Fibroblast of the aortic adventitia (primary cell): ENCODE measurements at places on chromosomes 6 and 20.
A peak's percentile ranks its signal among the peaks of the same experiment; 100 is the strongest.

DNA sequence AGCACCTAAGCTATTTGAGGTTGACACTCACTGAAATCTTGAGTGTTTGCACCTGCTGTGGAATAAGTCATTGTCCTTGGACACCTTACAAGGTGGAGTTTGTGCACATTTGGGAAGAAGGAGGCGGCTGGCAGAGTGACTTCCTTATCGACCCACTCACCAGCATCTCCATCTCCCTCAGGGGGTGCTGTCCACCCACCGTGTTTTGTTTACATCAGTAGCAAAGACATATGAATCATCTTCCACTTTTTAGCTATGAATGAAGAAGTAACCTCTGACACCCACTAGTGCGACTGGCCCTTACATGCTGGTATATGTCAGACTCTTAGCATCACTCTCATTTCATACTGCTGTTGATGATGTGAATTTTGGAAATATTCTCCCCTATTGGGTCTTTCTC is 119.5 kb upstream of the SGK1 start:
- peak; percentile 34 for DNase-seq

DNA sequence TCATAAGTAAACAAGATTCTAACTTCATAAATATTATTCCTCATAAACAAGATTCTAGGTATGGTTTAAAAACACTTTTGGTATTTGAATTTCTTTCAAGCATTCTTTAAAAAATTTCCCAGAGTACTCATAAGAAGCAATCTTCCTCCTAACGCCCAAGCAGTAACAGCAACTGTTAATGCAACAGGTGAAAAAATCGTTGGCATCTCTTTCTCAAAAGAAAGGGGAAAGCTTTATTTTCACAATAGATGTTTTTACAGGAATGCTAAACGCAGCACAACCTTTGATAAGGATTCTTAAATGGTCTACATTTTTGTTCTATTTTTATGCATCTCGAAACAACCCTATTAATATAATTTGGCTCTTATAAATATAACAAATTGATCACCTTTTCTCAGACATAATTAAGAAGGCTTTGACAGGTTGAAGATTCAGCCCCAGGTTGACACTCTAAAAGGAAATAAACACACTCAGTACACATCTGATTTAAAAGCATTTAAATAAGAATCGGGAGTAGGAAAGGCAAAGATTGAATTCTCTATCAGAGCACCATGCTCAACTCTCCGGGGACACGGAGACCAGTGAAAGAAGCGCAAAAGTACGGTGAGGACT is 634 bp downstream of the AHI1 start:
- DNase-seq = peak; percentile 14

- peak; percentile 87 for DNase-seq
Measured at GRCh38 chr6:63805808-63806572, 170.4 kb downstream of the PHF3 start.

DNA sequence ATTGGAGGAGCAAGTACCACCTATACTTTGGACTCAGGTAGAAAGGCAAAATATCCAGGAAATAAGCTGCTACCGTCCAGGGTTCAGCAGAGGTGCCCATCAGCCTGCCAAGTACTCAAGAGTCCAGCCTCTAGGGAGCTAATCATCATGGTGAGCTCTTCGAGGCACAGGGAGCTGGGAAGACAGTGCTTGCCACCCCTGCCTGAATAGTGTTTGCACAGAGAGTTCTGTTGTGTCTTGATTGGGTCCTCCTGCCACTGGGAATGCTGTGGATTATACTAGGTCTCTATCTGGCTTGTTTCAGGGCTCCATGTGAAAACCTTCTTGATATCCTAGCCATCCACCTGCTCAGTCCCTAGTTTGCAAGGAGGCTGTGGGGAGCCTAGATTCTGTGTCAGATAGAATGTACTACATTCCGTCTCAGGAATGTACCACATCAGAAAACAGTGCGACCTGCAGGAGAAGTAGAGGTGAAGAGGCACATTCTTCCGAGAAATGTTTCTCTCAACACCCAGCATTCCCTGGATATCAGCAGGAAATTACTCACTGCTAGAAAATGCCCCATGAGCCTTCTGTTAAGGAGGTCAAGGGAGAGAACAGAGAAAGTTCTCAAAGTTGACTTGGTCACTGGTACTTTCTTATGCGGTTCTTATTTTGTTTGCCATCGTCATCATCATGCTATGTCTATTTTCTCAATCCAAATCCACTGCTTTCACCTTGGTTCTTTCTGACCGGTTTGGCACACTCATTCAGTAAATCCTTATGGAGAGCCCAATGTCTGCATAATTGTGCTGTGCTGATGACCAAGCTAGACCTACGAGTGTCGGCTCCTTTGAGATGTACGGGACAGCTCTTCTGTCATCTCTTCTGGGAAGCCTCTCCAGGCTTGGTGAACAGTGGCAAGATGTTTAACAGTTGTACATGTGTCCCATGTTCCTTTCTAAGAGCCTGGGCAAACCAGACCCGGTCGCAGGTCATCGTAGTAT is 30.7 kb downstream of the PTPN1 start:
- DNase-seq = peak; percentile 95
